ENCODE measurements at places on chromosomes 4 and X.

- DNase-seq = no peak
Observed at GRCh38 chr4:52907510-52907909, 45.4 kb downstream of the RASL11B start.

GRCh38 chrX:74536832-74537371 is 77.5 kb downstream of the RLIM start:
- DNase-seq = no peak

GRCh38 chr4:107793996-107794395 is 30.7 kb upstream of the SGMS2 start:
- DNase-seq = no peak

DNA sequence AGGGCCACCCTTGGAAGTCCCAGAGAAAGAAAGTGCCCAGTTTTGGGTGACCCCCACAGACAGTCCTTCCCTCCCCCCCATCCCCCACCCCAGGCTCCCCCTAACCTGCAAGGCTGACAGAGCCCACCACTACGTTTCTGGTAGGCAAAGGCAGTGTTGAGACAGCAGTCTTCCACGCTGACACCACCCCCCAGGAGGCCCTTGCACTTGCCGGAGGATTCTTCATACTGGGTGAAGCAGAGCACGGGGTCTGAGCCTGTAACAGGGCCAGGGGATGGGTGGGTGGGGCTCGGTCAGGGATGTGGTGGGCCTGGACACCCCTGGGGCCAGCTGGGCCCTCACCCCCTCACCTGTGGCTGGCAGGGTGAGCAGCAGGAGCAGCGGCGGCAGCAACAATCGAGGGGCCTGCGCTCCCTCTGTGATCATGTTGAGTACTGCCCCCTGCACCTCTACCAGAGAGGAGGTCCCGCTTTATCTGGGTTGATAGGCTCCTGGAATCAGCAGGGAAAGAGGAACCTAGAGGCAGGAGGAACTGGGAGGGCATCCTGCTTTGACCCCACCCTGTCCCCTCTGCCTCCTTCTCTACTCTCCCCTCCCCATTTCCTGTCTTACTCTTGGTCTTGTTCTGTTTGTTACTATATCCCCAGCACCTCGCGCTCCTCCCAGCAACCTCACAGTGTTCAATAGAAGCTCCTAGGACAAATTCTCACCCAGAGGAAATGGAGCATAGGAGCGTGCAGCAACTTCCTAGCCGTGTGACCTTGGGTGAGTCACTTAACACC is at the start of gene CFP:
TSS of gene CFP (minus strand) at position 512 of the 782 bp plus-strand sequence. CDS start at position 426, 86 bp downstream.
- no peak for DNase-seq

DNA sequence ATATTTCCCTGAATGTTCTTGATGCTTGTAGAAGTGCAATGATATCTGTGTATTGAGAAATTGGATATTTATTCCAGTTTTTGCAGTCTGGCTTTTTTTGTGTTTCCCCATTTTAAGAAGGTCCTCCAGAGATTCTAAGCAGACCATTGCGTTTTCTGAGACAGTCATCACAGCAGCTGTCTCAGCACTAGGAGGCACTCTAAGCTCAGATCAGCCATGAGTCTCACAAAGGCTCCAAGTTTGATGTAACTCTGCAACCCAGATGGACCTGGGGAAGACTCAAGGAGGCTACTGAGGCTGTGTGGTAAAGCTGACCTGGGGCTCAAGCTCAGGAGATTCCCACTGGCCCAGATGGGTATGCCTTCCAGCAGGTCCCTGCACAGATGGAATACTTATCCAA is 89.3 kb upstream of the CYLC1 start:
- no peak for DNase-seq

DNA sequence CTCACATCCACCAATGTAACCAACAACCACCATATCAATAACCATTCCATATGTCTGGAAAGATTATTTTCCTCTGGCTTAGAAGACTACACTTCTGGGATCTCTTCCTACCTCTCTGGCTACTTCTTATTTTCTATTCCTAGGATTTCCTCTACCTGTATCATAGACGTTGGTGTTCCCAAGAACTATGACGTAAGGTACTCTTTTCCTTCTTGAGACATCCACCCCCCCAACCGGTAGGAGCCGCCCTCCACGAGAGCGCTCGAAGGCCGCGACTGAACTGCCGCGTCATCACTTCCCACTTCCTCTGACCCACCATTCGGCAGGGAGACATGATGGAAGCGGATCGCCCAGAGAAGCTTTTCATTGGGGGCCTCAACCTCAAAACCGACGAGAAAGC is at the start of gene RBMXL3:
TSS of gene RBMXL3 (plus strand) at position 301 of the 400 bp plus-strand sequence. CDS start at position 333, 32 bp downstream.
- DNase-seq = no peak

- DNase-seq = no peak
Observed at GRCh38 chr4:120865985-120866384, 56.5 kb downstream of the PRDM5 start.

DNA sequence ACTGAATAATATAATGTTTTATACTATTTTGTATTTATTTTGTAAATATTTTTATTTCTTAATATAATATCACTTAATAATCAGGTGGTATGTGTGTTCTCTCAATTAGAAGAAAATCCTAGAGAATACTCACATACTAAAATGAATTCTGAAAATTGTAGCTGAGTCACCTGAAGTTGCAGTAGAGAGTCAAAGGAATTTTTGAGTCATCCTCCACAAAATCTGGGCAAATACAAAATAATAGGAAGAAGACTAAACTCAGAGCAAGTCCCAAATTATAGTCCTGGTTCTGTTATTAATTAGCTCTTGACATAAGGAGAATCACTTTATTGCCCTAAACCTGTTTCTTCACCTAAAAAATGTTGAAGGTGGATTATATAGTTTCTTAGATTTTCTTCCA is 57.8 kb downstream of the SPATA4 start:
- DNase-seq = no peak

DNA sequence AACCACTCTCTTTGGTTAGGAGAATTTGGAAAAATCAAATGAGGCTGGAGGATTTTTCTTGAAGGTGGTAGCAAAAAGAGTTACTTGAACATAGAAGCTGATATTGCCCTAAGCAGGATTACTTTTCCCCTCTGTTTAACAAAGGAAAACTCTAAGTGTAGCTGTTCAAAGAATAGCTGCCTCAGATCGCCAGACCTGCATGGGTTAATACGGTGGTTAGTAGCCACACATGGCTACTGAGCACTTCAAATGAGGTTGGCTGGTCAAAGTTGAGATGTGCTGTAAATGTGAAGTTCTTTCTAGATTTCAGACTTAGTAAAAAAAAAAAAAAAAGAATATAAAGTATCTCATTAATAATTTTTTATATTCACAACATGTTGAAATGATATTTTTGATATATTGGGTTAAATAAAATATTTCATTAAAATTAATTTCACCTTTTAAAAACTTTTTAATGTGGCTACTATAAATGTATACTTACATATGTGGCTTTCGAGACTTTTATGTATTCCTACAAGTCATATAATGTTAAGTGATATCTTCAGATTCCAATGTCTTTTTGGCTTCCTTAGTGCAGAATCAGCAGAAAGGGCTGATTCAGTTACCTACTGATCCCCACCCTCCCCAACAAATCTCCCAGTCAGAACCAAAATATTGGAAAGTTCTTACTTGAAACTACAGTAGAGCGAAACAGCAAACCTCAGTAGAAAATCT is 3.3 kb upstream of the RPS6KA3 start:
- no peak for DNase-seq

DNA sequence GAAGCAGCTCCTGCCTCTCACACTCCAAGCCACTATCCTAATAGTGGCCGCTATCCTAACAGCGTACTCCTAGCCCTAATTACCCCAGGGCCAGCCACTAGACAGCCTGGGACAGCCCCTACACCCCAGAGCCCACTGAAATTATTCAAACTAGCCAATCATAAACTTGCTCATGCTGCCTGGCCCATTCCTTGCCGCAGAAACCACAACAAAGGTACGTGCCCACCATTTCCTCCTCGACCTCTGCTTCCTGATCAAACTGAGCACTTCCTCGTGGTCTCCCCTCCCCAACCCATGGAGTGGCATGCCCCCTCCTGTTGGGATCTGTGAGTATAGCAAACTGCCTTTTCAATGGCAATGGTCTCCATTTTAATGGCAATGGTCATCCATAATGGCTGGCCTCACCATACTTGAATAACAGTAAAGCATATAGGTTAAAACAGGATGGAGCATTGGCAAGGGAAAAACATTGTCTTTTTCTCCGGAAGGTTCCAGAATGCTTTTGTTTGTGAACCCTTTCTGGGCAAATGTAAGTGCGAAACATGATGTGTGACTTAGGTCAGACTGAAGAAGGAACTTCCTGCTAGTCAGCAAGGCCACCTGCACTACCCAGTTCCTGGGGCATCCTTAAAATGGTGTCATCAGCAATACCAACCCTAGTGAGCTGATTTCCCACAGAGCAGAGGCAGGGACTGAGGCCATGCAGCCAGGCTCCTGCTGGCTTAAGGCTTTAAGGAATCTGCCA is 107.1 kb upstream of the ATP6AP2 start:
- DNase-seq = no peak

GRCh38 chrX:40152741-40153344 is 55.1 kb upstream of the BCOR start:
- DNase-seq = no peak

DNA sequence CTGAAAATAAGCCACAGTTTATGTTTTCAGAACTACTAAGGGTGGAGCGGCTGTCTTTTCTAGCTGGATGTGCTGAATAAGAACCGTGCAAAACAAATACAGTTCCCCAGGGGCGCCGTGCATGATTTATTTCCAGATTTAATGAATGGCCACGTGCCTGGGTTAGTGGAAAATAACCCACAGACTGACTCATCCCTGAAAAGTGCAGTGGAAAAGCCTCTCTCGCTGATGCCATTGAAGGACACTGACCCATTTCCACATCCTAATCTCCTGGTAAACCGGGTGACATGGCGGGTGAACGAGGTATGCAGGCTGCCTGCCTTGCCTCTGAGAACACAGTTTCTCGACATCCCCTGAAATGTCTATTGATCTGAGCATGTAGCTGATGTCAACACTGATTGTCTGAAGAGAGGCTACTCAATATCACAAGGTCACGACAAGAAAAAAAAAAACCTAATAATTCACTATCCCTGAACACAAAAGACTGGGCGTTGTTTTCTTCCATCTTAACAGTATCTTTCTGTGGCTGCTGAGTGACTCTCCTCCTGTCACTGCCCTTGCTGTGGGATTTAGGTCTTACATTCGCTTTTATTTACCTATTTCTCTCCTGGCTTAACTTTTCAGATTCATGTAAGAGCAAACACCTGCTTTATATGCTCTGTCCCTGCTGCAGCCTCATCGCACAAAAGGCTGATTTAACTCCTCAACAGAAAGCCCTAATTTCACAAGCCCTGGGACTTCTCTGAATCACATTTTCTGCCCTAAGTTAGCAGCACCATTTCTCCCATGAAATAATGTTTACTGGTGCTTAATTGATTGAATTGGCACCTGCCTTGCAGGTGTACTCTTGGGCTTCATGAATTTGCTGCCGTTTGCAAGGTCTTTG is 76.9 kb upstream of the SCOC start:
- no peak for DNase-seq

GRCh38 chr4:2059046-2059725 is at the start of gene NAT8L:
Gene NAT8L (plus strand): TSS chr4:2059327. CDS start chr4:2059512, 185 bp downstream.
- DNase-seq = no peak

DNA sequence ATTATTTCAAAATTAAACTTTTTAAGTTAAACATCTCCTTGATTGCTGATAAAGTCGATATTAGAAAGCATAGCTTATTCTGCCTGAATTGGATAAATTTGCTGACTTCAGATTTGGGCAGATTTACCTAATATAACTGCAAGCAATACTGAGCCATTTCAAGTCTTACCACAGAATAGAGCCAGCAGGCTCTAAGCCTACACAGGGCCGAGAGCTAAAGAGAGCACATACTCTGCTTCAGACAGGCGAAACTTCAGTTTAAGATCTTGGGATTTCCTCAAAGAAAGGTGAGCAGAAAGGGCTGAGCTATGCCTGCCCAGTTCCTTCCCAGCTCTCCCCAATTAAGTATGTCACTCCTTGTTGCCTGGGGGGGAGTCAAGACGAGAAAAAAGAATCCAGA is 240.6 kb upstream of the NOCT start:
- DNase-seq = no peak

- no peak for DNase-seq
Observed at GRCh38 chrX:102976793-102977495, 39.9 kb downstream of the RAB40AL start.

DNA sequence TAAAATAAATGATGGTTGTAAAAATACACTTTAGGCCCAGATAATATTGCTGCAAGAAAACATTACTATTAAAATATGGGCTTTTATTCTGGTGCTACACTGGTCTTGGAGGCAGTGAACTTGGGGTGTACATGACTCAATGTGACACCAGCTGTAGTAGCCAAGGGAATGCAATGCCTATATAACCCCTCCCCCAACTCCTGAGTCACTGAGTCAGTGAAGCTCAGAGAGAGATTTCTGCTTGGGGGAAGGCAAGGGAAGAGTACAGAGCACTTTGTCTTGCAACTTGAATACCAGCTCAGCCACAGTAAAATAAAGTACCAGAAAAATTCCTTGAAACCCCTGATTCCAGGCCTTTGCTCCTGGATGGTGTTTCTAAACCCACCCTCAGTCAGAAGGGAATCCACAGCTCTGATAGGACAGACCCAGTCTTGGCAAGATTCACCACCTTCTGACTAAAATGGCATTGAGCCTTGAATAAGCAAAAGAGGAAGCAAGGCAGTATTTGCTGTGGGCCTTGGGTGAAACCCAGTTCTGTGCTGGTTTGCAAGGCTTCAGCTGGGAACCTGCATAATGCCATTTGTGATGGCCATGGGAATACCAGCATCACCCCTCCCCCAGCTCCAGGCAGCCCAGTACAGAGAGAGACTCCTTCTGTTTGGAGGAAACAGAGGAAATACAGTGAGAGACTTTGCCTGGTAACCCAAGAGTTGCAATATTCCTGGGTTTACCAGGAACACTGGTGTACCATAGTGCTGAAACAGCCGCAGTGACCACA is 209.9 kb downstream of the IQCM start:
- DNase-seq = no peak

- no peak for DNase-seq
Observed at GRCh38 chr4:174564529-174564928, 42.2 kb upstream of the HPGD start.

- no peak for DNase-seq
Observed at GRCh38 chr4:150782311-150782710, 200.4 kb downstream of the MAB21L2 start.

- DNase-seq = no peak
Observed at GRCh38 chrX:13693341-13693961, 4.5 kb downstream of the RAB9A start.

DNA sequence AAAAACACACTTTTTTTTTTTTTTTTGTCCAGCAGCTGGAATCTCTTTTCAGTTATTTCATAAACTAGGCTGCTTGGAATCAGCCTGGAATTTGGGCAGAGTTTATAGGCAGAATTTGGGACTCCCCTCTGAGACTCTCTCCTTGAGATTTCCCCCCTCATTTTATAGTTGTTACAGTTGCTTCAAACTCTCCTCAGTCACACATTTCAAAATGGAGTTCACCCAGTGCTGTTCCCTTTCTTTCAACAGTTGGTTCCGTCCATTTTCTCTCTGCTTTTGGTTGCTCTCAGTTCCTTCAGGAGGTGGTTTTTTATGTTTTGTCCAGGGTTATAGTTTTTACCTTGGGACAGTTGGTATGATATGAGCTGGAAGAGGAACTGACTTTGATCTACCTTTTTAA is 27.5 kb downstream of the NSD2 start:
- DNase-seq = no peak

Measured in stimulated activated CD4-positive, alpha-beta T cell treated with anti-CD3 and anti-CD28 coated beads, Interleukin-12 subunit alpha, Interleukin-12 subunit beta, amount 100 ng/mL, for 24 hours (primary cell).